IPS DF 6.9 (cell line): ENCODE measurements at places on chromosomes 6 and 20.

DNA sequence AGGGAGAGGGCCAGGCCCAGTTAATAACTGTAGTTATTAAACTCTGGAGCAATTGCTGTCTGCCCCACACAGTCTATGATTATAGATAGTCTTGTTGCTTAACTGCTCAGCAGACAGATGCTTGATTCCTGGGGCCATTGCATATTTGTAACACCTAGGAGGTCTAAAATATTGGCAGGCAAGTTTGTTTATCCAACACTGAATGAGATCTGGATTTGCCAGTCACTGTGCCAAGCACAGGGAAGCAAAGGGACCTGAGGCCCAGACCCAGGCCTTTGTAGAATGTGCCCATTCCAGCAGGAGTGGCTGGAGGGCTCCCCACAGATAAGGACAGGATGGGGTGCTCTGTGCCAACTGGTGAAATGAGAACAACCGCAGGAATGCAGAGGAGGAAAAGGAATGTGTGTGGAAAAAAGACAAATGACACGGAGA lies 17.6 kb upstream of the ENTPD6 start:
- no peak overlapping the region for H3K27ac ChIP-seq
- DNase-seq, result no peak
- H3K4me3 ChIP-seq, result no peak overlapping the region

DNA sequence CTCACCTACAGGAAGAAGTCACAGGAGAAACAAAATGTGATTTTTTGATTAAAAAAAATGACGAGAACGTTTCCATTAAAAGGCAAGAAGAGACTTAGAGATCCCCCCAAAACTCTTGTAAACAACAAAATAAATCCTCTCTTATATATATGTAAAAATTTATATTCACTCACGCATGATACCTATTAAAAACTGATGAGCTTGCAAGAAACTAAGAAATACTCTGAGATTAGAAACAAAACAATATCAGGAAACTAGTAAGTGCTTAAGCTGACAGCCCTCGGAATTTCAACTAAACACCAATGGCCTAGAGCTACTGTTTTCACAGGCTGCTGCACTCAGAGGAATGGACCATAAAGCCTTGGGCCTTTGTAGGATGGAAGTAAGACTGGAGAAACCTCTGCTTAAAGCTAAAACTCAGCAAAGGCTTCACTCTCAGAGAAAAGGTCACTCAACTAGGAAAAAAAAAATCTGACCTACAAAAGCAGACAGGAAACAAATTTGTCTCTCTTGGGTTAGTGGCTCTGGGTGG lies 63.0 kb downstream of the MAP3K7 start:
- H3K4me1 ChIP-seq, result no peaks in the 10 kb centered on the region
- H3K27me3 ChIP-seq, result no peaks in the 10 kb centered on the region
- no peak for DNase-seq
- no peak overlapping the region for H3K4me3 ChIP-seq

- no peaks in the 10 kb centered on the region for H3K4me1 ChIP-seq
- no peak for DNase-seq
- H3K27me3 ChIP-seq, result no peaks in the 10 kb centered on the region
- no peaks in the 10 kb centered on the region for H3K36me3 ChIP-seq
- no peak overlapping the region for H3K4me3 ChIP-seq
Measured at GRCh38 chr6:145756170-145756662, 20.9 kb upstream of the EPM2A start.

GRCh38 chr6:44255871-44256774 lies 1.2 kb downstream of the SLC35B2 start:
- no peak for DNase-seq
- no peak overlapping the region for H3K27ac ChIP-seq
- peak overlapping the region; percentile 70 for H3K4me3 ChIP-seq
- no peaks in the 10 kb centered on the region for H3K4me1 ChIP-seq
- H3K36me3 ChIP-seq, result peaks cover 35% of the 10 kb centered on the region
- H3K27me3 ChIP-seq, result no peaks in the 10 kb centered on the region

DNA sequence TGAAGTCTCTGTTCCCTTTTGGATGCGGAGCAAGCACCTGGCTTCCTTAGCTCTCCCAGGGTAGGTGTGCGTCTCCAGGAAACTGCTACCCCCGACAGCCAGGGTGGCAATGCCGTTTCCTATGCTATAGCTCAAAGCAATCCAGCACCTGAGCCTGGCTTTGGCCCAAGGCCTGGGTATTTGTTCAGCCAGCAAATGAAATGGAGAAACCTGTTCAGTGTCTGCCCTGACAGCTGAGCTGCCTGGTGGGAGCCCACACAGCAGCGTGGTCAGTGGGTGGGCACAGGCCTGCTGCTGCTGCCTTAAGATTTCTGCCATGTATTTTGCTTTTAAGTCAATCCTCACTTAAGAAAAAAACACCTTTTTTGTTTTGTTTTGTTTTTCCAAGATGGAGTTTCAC lies 13.7 kb downstream of the SPATA2 start:
- no peaks in the 10 kb centered on the region for H3K4me1 ChIP-seq
- H3K27ac ChIP-seq, result no peak overlapping the region
- DNase-seq, result no peak

GRCh38 chr6:13419422-13420195 lies 67.8 kb downstream of the GFOD1 start:
- H3K4me3 ChIP-seq, result no peak overlapping the region
- H3K36me3 ChIP-seq, result no peaks in the 10 kb centered on the region
- no peaks in the 10 kb centered on the region for H3K27me3 ChIP-seq
- no peak overlapping the region for H3K27ac ChIP-seq

DNA sequence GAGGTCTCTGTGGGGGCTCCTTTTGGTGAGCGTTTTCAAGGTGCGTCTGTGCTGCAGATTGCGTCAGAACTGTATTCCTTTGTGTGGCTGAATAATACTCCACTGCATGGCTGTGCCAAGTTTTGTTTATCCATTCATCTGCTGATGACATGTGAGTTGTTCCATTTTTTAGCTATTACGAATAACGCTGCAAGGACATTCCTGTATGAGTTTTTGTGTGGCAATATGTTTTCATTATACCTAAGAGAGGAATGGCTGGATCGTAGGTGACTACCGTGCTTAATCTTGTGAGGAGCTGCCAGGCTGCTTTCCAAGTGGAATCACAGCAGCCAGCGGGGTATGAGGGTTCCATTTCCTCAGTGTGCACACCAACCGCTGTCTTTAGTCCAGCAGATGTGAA lies 1.1 kb upstream of the DACT2 start:
- no peaks in the 10 kb centered on the region for H3K36me3 ChIP-seq
- DNase-seq, result no peak
- H3K4me3 ChIP-seq, result no peak overlapping the region

DNA sequence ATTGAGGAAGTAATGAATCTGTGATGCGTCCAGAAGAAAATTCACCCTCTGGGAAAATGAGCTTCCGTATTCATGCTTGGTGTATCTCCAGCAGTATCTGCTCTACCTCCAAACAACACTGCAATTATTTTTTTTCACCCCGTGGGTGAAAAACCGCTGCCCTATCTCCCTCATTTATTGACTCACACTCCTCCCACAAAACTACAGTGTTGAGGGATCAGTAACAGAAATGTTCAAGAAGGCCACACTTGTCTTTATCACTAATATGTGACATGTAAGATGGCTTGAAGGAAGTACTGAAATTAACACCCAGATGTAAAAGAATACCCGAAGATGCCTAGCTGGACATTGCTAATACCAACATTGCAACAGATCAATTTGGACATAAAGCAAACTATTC lies 4.9 kb upstream of the TBX18 start:
- H3K4me1 ChIP-seq, result peaks cover 2% of the 10 kb centered on the region; the same call in 1 of the 2 replicates
- H3K27me3 ChIP-seq, result peaks cover 78% of the 10 kb centered on the region
- no peak overlapping the region for H3K27ac ChIP-seq
- no peaks in the 10 kb centered on the region for H3K36me3 ChIP-seq
- no peak for DNase-seq
- no peak overlapping the region for H3K4me3 ChIP-seq

DNA sequence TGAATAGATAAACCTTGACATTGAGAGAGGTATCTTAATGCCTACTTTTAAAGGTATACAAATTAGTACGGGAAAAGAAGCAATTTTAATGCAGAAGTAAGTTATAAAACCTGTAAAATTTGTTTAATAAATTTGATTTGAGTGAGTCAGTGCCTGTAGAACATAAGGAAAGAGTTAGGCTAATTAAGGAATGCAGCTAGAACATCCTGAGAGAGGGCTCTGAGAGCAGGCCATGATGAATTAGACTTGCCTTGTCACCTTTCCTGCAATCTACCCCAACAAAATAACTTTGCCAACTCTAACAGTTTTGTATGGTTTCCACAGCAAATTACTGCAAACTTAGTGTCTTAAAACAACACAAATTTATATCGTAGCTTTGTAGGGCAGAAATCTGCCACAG lies 700.8 kb downstream of the RFPL4B start:
- H3K36me3 ChIP-seq, result no peaks in the 10 kb centered on the region
- no peaks in the 10 kb centered on the region for H3K27me3 ChIP-seq
- no peak overlapping the region for H3K4me3 ChIP-seq
- H3K4me1 ChIP-seq, result no peaks in the 10 kb centered on the region
- no peak overlapping the region for H3K27ac ChIP-seq
- DNase-seq, result no peak

GRCh38 chr6:85887461-85887860 lies 244.8 kb upstream of the SYNCRIP start:
- no peak overlapping the region for H3K4me3 ChIP-seq
- no peak overlapping the region for H3K27ac ChIP-seq
- no peaks in the 10 kb centered on the region for H3K36me3 ChIP-seq

GRCh38 chr6:137389150-137389704 lies 105.0 kb downstream of the OLIG3 start:
- peaks cover 25% of the 10 kb centered on the region for H3K27me3 ChIP-seq
- no peaks in the 10 kb centered on the region for H3K4me1 ChIP-seq
- no peaks in the 10 kb centered on the region for H3K36me3 ChIP-seq
- H3K27ac ChIP-seq, result no peak overlapping the region
- no peak overlapping the region for H3K4me3 ChIP-seq

- no peak for DNase-seq
- H3K27me3 ChIP-seq, result no peaks in the 10 kb centered on the region
- H3K4me1 ChIP-seq, result no peaks in the 10 kb centered on the region
Measured at GRCh38 chr6:148379481-148379880, 36.8 kb downstream of the SASH1 start.

GRCh38 chr6:148758492-148758891 lies 11.7 kb downstream of the UST start:
- H3K4me1 ChIP-seq, result peaks cover 15% of the 10 kb centered on the region
- no peak overlapping the region for H3K27ac ChIP-seq
- H3K4me3 ChIP-seq, result no peak overlapping the region
- H3K27me3 ChIP-seq, result no peaks in the 10 kb centered on the region
- no peaks in the 10 kb centered on the region for H3K36me3 ChIP-seq
- no peak for DNase-seq

DNA sequence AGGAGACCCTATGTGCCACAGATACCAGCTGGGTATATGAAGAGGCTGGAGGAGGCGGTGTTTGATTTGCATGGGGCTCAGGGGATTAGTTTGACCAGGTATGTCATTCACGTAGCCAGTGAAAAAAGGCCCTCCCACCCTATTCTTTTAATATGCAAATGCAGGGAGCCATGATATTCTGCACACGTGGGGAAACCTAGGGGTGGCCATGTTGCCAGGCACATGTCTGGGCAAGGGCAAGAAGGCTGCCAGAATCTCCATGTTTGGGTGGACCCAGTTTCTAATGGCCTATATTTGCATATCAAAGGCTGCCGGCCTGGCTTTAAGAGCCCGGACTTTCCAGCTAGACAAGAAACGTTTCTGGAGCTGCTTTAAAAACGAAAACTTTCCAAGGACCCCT lies 60.4 kb downstream of the SOX4 start:
- H3K4me3 ChIP-seq, result no peak overlapping the region
- H3K4me1 ChIP-seq, result no peaks in the 10 kb centered on the region
- no peaks in the 10 kb centered on the region for H3K36me3 ChIP-seq
- no peak overlapping the region for H3K27ac ChIP-seq
- DNase-seq, result peak; percentile 55

DNA sequence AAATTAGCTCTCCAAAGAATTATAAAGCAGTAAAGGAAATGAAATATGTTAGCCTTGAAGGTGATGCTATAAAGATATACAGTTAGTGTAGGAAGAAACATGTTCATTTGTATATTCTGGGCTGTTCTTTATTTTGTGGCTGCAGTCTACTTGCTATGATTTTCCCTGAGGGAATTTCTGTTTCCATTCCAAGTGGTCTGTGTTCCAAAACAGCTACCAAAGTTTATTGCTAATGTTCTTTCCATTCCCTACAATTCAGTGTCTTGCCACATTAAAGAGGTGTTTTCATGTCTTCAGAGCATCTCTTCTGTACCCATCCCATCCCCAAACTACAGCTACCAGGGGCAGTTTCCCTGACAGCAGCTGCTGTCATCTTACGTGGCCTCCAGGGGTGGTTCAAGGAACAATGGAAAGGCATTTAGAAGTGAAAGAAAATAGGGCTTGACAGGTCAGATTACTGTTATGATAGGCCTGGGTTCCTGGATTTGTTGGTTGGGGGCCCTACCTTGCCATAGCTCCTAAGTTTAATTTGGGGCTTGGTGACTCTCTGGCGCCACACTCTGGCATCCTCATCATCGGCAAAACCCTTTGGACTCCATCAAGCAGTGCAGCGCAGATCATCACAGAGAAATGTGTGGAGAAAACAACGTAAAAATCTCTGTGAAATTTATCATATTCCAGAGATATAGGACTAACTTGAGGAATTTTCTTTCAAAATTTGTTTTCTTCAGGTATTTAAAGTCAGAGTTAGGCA lies 33.8 kb upstream of the AIG1 start:
- no peak overlapping the region for H3K27ac ChIP-seq
- no peaks in the 10 kb centered on the region for H3K27me3 ChIP-seq
- no peaks in the 10 kb centered on the region for H3K36me3 ChIP-seq
- peak; percentile 33 for DNase-seq
- no peaks in the 10 kb centered on the region for H3K4me1 ChIP-seq

DNA sequence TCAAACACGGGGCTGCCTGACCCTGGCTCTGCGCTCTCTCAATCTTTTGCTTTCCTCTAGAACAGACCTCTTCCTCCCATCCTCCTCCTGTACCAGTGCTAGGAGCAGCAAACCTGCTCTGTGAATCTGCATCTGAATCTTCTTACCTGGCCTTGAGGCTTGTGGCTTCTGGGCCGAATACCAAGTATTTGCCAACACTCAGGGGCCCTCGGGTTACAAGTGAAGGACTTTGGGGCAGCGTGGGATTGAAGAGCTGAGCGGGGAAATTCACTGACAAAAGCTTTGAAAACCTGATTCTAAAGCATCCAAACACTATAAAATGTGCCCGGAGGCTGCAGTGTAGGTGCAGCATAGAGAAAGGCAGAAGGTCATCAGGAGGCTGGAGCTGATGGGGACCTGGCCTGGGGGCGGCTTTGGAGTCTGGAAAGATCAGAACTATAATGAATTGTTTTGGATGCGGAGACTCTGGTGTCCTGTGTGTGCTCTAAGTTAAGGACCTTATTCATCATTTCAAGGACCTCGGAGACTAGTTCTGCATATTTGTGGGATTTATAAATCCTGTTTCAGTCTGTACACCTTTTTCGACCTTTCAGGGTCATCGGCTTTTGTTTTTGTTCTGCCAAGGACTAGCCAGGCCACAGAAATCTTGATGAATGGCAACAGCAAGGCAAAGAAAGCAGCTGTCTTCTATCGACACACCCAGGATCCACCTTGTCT lies 16.4 kb upstream of the IGF2R start:
- no peak overlapping the region for H3K27ac ChIP-seq
- H3K27me3 ChIP-seq, result no peaks in the 10 kb centered on the region
- no peak for DNase-seq
- H3K36me3 ChIP-seq, result no peaks in the 10 kb centered on the region
- H3K4me3 ChIP-seq, result no peak overlapping the region

- DNase-seq, result no peak
- no peaks in the 10 kb centered on the region; the same call in 1 of the 2 replicates for H3K27me3 ChIP-seq
- no peaks in the 10 kb centered on the region for H3K36me3 ChIP-seq
- H3K4me1 ChIP-seq, result peaks cover 3% of the 10 kb centered on the region; the same call in 1 of the 2 replicates
- H3K4me3 ChIP-seq, result no peak overlapping the region
- no peak overlapping the region for H3K27ac ChIP-seq
Measured at GRCh38 chr20:35774391-35774790, 2.6 kb downstream of the PHF20 start.
